ENCODE measurements at places on chromosomes 13 and 19. TPM values are rescaled to one million over a fixed set of nuclear protein-coding genes. Genes with fewer than 3 reads are reported as not detected.
A peak's percentile ranks its signal among the peaks of the same experiment; 100 is the strongest.

TNNT1 gene
- 737 TPM for polyA plus RNA-seq

CGB2 gene
- polyA plus RNA-seq: not detected

DNA sequence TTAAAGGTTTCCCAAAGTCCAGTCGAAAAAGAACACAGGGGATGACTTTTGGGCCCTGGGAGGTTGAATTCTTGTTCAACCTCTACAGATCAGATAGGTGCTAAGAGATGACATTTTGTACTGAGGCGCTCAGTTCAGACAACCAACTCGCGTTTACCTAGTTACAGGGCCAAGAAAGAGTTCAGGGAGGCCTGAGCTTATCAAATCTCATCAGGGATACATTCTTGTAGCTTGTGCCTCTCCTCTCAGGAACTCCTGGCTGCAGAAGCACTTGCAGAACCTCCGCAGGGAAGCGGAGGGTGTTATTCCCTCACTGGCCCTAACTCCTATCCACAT is 825 bp downstream of the ZNF776 start:
- no peak for DNase-seq

DNA sequence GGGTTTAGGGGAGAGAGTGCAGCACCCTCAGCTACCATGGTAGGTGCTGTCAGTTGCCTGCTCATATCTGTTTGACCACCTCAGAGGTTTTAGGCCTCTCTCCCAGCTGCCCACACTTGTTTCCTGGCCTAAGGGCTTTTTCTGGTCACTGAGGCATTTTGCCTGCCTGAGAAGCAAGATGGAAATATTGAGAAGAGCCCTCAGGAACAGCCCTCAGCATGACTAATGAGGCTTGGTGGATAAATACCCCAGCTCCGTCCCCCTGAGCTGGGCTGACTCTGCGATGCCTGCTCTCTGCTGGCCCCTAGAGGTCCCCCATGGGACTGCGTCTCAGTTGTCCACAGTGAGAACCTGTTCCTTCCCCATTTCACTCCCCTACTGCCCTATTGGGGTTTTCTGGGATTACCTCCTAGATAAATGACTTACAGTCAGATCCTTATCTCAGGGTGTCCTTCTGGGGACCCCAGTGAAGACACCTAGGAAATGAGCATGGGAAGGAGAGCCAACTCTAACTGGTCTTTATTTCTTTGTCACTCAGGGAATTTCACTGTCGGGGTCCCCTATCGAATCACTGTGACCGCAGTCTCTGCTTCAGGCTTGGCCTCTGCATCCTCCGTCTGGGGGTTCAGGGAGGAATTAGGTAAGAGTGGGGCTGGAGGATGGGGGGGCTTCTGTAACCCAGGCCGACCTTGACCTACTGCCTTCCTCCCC is 13.3 kb downstream of the PALM3 start:
- no peak for DNase-seq

GRCh38 chr13:100399455-100399854 is 189.1 kb downstream of the GGACT start:
- DNase-seq: no peak

GRCh38 chr13:75440100-75440499 is 41.9 kb downstream of the TBC1D4 start:
- DNase-seq: no peak

RDH8 gene
- polyA plus RNA-seq: not detected

DNA sequence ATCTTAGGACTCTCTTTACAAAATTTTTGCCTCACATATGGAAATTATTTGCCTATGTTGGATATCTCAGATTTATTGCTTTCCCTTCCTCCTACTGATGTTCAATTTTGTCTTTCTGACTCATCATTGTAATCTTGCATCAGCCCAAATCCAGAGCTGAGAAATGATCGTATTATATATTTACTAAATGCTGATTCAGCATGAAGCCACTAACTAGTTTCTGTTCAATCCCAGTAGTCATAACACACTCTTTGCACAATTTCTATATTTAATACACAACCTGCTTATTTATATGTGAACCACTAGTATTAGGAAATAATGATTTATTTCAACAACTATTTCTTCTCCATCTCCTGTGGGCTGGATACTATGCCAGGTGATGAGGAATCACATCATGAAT is 161.1 kb upstream of the PCDH17 start:
- DNase-seq: no peak

- peak; percentile 49 for DNase-seq
These were observed 10.1 kb downstream of the GRIN2D start for GRCh38 chr19:48403606-48404005.

- DNase-seq: no peak
These were observed 780.1 kb downstream of the SLITRK6 start for GRCh38 chr13:85019121-85019520.

PALM3 gene
- 0.91 TPM for polyA plus RNA-seq

DNA sequence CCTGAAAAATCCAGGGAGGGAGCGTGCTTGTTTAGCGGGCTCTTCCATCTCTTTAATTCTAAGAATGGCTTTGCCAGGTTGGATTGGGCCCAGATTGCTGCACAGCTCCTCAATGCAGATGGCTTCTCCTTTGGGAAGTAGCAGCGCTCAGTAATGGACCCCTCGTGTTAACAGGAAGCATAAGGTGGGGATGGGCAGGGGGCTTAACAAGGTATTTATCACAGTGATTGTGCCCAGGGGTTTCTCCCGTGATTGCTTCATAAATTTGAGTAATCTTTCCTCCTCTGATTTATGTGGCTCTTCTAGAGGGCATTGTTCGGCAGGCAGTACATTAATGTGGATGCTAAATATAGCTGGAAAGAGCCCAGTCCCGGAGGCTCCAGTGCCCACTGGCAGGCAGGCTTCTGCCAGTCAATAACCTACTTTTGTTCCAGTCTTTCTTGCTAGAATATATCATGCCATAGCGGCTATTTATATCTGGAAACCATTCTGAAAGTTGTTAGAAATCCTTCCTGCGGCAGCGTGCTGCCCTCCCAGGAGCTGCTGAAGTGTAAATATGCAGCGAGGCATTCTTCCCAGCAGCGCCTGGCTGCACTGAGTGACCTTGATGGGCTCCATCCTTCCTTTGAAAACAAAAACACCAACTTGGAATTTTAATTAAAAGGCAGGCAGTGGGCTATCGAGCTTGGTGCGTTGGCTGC is 65.0 kb downstream of the FGF9 start:
- peak; percentile 9 for DNase-seq

- DNase-seq: no peak
These were observed 15.4 kb upstream of the METTL21C start for GRCh38 chr13:102710261-102710679.

ZNF93 gene
- 22.3 TPM for polyA plus RNA-seq

DNA sequence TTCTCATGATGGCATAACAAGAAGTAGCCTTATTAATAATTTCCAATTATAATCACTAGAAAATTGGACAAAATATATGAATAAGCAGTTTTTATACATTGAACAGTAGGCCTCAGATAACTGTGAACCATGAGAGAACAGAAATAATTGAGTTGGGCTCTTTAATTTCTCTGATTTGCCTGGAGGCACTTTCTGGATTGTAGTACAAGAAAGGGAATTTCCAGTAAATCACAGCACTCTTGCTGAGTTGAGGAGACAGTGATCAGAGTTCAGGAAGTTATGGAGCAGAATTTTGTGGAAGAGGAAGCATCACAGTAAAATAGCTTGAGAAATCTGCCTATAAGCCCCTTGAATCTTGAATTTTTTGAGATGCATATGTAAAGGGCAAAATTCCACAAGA is 216.2 kb downstream of the MAB21L1 start:
- DNase-seq: no peak

GRCh38 chr13:32210101-32210500 is 105.1 kb downstream of the ZAR1L start:
- DNase-seq: no peak

- no peak for DNase-seq
These were observed 720.5 kb upstream of the PCDH9 start for GRCh38 chr13:67950603-67951002.

CACNG6 gene
- polyA plus RNA-seq: 37.7 TPM

SLC46A3 gene
- 1.3 TPM for polyA plus RNA-seq

- no peak for DNase-seq
These were observed 92.5 kb downstream of the ZIC5 start for GRCh38 chr13:99878921-99879610.

NCAN gene
- 0.05 TPM for polyA plus RNA-seq

- no peak for DNase-seq
These were observed 1.3 kb downstream of the LRG1 start for GRCh38 chr19:4538601-4538954.

DDX39A gene
- polyA plus RNA-seq: 38.3 TPM

- DNase-seq: no peak
These were observed 546.6 kb downstream of the DACH1 start for GRCh38 chr13:71320452-71320851.

GRCh38 chr13:39773833-39774232 is 118.4 kb downstream of the COG6 start:
- no peak for DNase-seq

DNA sequence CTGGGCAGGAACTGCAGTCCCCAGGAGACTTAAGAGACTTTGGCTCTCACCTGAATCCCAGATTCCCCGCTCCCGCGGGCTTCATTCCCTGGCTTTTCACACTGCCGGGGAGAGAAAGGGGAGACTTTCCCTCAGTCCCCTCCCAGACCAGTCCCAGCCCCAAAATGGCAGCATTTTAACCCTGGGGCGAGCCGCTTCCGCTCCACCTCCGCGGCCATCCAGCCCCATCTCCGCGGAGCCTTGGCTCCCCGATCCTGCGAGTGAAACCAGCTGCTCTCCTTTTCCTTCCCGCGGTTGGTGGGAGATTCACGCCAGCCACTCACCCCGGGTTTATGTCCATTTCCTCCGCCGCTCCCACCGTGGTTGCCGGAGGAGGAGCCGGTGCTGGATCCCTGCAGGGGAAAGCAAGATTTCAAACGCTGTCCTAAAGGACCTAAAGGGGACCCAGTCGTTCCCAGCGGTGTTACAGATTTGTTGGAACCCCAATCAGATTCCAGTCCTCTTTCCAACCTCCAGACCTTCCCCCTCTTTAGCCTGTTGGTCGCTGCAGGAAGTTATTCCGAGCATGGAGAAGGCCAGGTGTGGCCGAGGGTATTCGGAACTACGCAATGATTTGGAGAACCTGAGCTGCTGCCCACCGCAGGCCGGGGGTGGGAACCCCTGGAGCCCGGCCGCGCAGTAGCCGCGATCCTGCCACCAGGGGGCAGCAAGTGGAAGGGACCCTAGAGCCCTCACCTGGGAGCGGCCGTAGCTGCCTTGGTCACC is 3.4 kb downstream of the DMKN start:
- peak; percentile 62 for DNase-seq

- no peak for DNase-seq
These were observed 32.4 kb downstream of the OLFM4 start for GRCh38 chr13:53060840-53061490.

- DNase-seq: no peak
These were observed 76.2 kb downstream of the DHRS12 start for GRCh38 chr13:51727634-51728274.

KLK11 gene
- polyA plus RNA-seq: not detected

PSG3 gene
- 0.30 TPM for polyA plus RNA-seq

DNA sequence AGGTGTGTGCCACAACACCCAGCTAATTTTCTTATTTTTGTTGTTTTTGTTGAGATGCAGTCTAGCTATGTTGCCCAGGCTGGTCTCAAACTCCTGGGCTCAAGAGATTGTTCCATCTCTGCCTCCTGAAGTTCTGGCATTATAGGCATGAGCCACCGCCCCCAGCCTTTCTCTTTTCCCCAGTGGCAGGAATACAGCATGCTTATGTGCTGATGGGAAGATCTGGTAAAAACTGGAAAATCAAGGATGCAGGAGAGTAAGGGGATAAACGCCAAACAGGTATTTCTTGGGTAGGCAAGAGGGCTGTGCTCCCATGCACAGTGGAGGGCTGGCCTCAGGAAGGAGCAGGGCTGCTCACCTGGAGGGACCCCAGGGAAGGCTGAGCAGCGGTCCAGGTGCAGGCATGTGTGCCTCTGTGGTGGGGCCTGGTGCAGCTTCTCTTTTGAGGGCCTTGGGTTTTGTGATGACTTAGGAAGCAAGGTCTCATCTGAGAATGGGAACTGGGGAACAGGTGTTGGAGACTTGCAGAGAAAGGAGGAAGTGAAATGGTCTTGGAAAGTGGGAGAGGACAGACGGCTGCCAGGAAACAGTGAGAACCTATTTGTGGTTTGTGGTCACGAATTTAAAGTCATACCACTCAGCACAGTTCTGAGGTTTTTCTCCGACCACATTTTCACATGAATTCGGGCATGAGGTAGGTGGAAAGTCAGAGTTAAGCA is 106.5 kb downstream of the TEX26 start:
- DNase-seq: no peak

Measured in muscle of arm (tissue), 14 donors.